ENCODE measurements at places on chromosomes 5 and 9. TPM values are rescaled to one million over a fixed set of nuclear protein-coding genes. Genes with fewer than 3 reads are reported as not detected.

Gene CA9
- 0.67 TPM for polyA plus RNA-seq

Gene MEIKIN
- polyA plus RNA-seq, result not detected

Gene GFPT2
- 2.7 TPM for polyA plus RNA-seq

Gene RETREG1
- 53.6 TPM for polyA plus RNA-seq

Gene ALDH1A1
- polyA plus RNA-seq, result 295 TPM
